ENCODE measurements at places on chromosomes 3 and 15.

DNA sequence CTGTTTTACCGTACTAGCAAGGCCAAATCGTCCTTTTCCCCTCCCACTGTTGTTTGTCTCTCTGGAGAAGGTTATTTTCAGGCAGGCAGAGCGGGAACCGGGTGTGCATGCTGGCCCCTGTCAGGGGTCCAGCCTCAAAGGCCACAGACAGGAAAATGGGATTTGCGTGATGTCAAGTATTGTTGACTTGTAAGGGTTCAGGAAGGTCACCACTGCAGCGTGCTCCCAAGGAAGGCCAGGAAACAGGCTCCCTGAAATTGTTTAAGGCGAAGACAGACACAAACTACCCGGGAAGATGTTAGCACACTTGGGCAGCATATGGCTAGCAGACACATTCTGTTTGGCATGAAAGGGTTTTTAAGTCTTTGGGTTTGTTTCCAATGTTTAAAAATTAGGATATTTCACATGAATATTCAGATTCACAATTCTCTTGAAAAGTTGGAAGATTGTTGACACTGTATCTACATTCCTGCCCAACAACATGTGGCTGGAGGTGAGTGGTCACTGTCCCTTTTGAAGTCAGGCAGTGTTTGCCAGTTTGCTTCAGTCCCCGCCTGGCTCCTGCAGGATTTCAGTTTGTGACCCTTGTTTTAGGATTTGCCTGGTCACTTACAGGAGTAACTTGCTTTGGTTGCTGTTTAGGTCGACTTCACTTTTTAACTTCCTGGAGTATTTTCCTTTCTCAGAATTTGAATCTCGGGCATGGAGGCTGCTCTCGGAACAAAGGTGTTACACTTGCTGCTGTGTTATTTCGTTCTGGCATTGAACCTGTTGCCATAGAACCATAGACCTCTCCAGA, 90.4 kb downstream of the BDH1 start:
- no peak for DNase-seq

DNA sequence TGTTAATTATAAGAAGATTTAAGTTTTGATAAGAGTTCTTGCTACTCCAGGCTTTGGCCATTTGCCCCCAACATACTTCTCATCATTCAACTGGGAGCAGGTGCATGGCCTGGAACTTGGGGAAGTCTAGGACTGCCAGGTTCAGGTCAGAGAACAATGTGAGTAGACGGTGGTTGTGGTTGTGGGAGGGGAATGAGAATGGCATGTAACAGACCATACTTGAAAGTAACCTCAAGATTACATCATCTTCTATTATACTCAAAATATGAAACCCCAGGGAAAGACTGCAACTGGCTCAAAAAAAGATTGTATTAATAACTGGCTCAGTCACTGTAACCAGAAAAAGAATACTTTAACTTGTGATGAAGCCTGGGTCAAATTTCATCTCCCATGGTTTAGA, 364.9 kb upstream of the DPPA4 start:
- no peak for DNase-seq

- DNase-seq: no peak
These were observed 80.8 kb upstream of the SKOR1 start for GRCh38 chr15:67744331-67745072.

- no peak for DNase-seq
These were observed 29.7 kb downstream of the TRAK1 start for GRCh38 chr3:42120866-42121265.

DNA sequence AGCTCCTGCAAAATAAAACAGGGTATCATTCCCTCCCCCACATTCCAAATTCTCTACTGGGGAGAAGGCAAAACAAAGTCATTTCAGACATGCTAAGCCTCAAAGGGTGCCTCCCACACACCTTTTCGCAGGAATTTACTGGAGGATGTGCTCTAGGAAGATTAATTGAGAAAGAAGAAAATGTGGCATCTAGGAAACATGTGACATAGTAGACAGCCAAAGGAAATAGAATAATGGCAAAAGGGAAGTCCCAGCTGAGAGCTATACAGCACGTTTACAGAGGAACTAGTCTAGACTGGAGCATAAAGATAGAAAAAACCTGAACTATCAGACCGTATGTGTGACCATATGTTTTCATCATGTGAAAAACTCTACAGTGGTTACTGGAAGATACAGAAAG, 58.8 kb upstream of the MELTF start:
- no peak for DNase-seq

DNA sequence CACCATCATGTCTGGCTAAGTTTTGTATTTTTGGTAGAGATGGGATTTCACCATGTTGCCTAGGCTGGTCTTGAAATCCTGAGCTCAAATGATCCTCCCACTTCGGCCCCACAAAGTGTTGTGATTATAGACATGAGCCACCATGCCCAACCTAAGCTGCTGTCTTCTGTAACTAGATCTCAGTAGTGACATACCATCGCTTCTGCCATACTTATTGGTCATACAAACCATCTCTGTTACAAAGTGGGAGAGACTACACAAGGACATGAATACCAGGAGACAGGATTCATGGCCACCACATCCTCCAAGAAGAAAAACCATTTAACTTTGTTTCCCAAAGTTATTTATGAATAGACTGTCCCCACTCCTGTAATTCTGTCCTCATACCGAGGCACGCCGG, 81.3 kb downstream of the SMAD6 start:
- DNase-seq: no peak

All from stimulated activated CD4-positive, alpha-beta T cell treated with anti-CD3 and anti-CD28 coated beads, TNF-alpha, amount 100 ng/mL, for 4 hours (primary cell).